ENCODE measurements at places on chromosomes 6 and 20. TPM values are rescaled to one million over a fixed set of nuclear protein-coding genes. Genes with fewer than 3 reads are reported as not detected.
A peak's percentile ranks its signal among the peaks of the same experiment; 100 is the strongest.

The PEX3 gene
- 16.3 TPM for total RNA-seq

The HLA-DOB gene
- not detected for total RNA-seq

The PLN gene
- total RNA-seq, result not detected

The GABRR1 gene
- not detected for total RNA-seq

GRCh38 chr6:111725446-111726112 lies 119.9 kb upstream of the TRAF3IP2 start:
- H3K4me3 ChIP-seq, result no peak overlapping the region
- peaks cover 18% of the 10 kb centered on the region for H3K36me3 ChIP-seq
- no peak for DNase-seq
- peaks cover 55% of the 10 kb centered on the region for H3K4me1 ChIP-seq

DNA sequence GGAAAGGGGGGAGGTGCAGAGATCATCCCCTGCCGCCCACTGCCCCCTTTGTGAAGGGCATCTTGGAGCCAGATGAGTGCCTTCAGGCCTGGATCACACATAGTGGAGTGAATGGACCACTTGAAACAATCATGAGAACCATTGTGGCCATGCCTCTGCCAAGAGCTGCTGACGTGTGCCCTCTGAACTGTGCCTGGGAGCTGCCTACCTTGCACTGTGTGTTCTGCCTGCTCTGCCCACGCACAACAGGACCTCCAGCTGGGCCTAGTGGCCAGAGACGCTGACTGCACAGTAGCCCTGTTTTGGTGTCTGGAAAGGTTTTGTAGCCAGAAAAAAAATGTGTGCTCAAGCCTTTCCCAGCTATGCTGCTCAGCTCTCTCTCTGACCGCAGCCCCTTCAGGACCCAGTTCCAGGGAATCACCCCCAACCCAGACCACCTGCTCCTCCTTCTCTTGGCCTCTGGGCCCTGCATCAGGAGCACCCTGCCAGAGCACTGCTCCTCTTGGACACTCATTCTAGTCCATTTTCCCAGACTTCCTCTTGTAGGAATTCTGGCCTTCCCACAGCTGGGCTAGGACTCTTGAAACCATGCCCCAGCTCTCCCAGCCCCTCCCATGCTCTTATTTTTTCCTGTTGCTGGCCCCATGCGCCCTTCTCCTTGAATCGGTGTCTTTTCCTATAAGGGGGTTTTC lies 1.6 kb upstream of the ADIG start:
- H3K36me3 ChIP-seq, result no peaks in the 10 kb centered on the region
- no peak overlapping the region for H3K27ac ChIP-seq
- H3K27me3 ChIP-seq, result peaks cover 1% of the 10 kb centered on the region
- DNase-seq, result no peak
- no peak overlapping the region for H3K4me3 ChIP-seq
- H3K4me1 ChIP-seq, result peaks cover 10% of the 10 kb centered on the region

GRCh38 chr20:11714886-11715285 lies 202.8 kb upstream of the BTBD3 start:
- no peaks in the 10 kb centered on the region for H3K36me3 ChIP-seq
- H3K4me3 ChIP-seq, result no peak overlapping the region
- no peak for DNase-seq
- peaks cover 6% of the 10 kb centered on the region for H3K4me1 ChIP-seq

DNA sequence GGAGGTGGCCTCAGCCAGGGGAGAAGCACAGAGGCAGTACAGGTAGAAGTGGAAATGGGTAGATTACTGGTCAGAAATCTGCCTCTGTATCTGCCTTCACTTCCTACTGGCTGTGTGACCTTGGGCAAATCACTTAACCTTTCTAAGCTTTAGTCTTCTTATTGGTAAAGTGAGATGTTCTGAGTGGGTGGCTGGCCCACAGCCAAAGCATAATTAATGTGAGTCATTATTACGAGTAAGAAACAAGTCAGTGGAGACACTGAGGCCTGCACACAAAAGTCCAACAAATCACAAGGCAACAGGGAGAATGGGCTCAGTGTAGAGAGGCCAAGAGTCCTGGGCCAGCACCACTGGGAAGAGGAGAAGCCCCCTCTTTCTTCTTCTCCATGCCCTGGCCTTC lies 39.1 kb downstream of the NRN1 start:
- H3K4me3 ChIP-seq, result no peak overlapping the region
- no peak overlapping the region for H3K27ac ChIP-seq

GRCh38 chr6:165661664-165662025 lies 1.4 kb downstream of the PDE10A start:
- peak overlapping the region; percentile 89 for H3K4me3 ChIP-seq
- H3K4me1 ChIP-seq, result peaks cover 36% of the 10 kb centered on the region
- peak; percentile 38 for DNase-seq
- peaks cover 8% of the 10 kb centered on the region for H3K36me3 ChIP-seq

DNA sequence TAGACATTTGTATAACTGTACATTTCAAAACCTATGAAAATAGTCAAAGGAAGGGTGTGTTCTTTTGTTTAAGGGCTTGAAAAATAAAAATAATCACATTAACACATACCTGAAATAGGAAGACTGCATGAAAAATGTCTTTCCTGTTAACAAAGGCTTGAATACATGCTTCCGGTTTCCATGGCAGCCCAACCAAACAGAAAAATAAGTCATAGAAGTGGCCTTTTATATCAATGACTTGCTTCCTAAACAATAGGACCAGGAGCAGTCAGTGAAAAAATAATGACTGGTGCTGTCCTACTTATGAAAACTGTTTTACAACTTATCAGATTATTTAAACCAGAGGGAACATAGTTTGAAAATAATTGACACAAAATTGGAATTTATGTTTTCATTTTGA lies 412.6 kb upstream of the PLCB4 start:
- H3K4me3 ChIP-seq, result no peak overlapping the region
- peak overlapping the region; percentile 87 for H3K27ac ChIP-seq
- peaks cover 1% of the 10 kb centered on the region for H3K27me3 ChIP-seq
- no peak for DNase-seq

GRCh38 chr20:38937978-38938473 lies 11.8 kb downstream of the FAM83D start:
- H3K4me1 ChIP-seq, result peaks cover 42% of the 10 kb centered on the region
- H3K27me3 ChIP-seq, result peaks cover 3% of the 10 kb centered on the region
- no peak overlapping the region for H3K27ac ChIP-seq
- H3K36me3 ChIP-seq, result peaks cover 4% of the 10 kb centered on the region

Data from endothelial cell (in vitro differentiated cells).